Pericardium fibroblast (primary cell): ENCODE measurements at places on chromosomes 4 and X. TPM values are rescaled to one million over a fixed set of nuclear protein-coding genes. Genes with fewer than 3 reads are reported as not detected.

NXT2 gene
- total RNA-seq, result 8.9 and 9.3 TPM in 2 replicates

BBS12 gene
- 5.0 and 6.0 TPM in 2 replicates for total RNA-seq

BEND2 gene
- total RNA-seq, result not detected in 2 replicates

GAGE1 gene
- total RNA-seq, result not detected in 2 replicates

SYP gene
- 0.23 and 1.4 TPM in 2 replicates for total RNA-seq

FAM236C gene
- total RNA-seq, result not detected in 2 replicates

ZCCHC18 gene
- 1.1 TPM in 2 replicates for total RNA-seq

IGSF1 gene
- total RNA-seq, result not detected in 2 replicates

PDE6B gene
- total RNA-seq, result 1.4 and 7.6 TPM in 2 replicates

SCML1 gene
- 3.9 and 8.2 TPM in 2 replicates for total RNA-seq

SOX3 gene
- not detected in 2 replicates for total RNA-seq

AGA gene
- total RNA-seq, result 5.8 and 13.4 TPM in 2 replicates

F8A2 gene
- total RNA-seq, result not detected in 2 replicates

NLGN4X gene
- total RNA-seq, result 1.1 and 1.3 TPM in 2 replicates

TEC gene
- 0.09 TPM in 1 of 2 replicates, not detected in the other for total RNA-seq

EIF2S3 gene
- total RNA-seq, result 127 and 220 TPM in 2 replicates

ZFP92 gene
- total RNA-seq, result 0.09 and 0.58 TPM in 2 replicates

TRMT44 gene
- total RNA-seq, result 7.4 and 9.1 TPM in 2 replicates

EXOC1L gene
- not detected in 2 replicates for total RNA-seq
